Stimulated activated CD4-positive, alpha-beta T cell treated with anti-CD3 and anti-CD28 coated beads, Interleukin-12 subunit alpha, Interleukin-12 subunit beta, amount 100 ng/mL, for 4 hours (primary cell): ENCODE measurements at places on chromosomes 4 and X.

DNA sequence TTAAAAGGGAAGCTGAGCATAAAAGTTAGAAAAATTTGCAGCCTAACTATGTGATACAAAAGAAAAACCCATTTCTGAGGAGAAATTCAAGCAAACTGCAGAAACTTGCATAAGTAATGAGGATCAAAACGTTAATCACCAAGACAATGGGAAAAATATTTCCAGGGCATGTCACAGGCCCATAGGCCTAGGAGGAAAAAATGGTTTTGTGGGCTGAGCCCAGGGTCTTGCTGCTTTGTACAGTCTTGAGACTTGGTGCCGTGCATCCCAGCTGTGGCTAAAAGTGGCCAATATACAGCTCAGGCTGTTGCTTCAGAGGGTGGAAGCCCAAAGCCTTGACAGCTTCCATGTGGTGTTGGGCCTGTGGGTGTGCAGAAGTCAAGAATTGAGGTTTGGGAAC lies 37.7 kb upstream of the ADAMTS3 start:
- DNase-seq, result no peak

DNA sequence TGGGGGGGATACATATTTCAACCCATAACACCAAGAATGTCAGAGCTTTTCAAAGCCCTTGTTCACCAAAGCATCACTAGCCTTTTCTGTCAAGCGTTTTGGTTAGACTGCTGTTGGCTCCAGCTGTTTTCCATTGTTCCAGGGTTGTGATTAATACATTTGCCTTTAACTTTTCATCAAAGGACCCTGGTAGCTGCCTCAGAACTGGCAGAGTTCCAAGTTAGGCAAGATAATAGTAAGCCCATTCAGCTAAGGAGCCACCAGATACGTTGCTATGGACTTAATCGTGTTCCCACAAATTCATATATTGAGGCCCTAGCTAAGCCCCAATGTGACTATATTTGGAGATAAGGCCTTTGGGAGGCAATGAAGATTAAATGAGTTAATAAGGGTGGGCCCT lies 37.1 kb downstream of the ENOPH1 start:
- no peak for DNase-seq

DNA sequence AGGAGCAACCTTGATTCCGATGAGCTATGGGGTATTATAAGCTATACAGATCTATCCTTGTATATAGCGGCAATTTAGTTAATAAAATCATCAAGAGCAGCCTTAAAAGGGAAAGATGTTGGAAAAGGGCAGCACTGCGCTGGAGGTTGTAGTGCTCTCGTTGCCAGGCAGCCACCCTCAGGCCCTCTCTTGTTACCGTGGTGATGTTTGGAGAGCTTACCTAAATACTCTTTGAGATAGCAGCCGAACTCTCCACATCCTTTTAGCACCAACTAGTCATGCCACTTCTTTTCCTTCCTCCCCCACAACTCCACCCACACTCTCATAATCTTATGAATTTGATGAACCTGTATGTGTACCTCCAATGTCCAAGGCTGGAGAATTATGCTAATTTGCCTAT lies 3.8 kb upstream of the RADX start:
- no peak for DNase-seq

GRCh38 chr4:22477136-22477812 lies 38.6 kb downstream of the ADGRA3 start:
- DNase-seq, result no peak

- no peak for DNase-seq
These were observed 5.0 kb downstream of the AWAT2 start for GRCh38 chrX:70044541-70045245.

DNA sequence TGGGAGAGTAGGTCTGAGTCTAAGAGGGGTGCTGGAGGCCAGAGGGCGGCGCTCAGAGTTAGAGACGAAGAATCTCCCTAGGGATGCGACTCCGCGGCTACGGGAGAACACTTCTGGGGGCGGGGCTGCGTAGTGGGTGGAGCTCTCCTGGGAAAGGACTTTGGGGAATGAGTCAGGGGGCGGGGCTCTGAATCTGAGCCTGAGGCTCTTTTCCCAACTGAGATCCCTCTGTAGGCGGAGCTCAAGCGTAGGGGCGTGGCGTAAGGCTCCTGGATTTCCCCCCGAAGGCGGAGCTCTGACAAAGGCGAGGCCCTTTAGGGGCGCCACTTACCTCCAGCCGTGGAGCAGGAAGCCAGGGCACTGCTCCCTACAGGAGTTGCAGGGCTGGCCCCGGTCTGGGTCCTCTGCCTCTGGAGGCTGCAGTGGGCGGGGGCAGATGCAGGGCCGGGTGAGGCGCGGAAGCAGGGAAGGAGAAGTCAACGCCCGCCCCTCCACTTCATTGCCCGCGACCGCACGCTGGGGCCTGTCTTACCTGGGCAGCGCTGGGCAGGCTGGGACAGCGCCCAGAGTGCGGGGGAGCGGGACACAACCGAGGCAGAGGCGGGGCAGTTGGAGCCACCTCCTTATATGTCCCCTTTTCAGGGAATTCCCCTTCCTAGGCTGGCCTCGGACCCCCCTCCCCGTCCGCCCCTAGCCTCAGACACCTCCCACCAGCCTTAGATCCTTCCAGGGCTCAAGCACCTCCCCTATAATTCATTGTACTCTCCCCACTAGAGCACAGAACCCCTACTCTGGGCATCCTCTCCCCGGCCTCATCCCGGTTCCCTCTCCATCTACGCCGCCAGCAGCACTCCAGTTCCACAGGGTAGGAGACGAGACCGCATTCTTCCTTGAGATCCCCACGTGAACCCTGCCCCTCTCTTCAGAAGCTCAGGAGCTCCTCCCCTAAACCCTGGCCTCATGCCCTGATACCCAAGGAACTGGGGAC lies 1.6 kb downstream of the PRICKLE3 start:
- peak; percentile 28 for DNase-seq

DNA sequence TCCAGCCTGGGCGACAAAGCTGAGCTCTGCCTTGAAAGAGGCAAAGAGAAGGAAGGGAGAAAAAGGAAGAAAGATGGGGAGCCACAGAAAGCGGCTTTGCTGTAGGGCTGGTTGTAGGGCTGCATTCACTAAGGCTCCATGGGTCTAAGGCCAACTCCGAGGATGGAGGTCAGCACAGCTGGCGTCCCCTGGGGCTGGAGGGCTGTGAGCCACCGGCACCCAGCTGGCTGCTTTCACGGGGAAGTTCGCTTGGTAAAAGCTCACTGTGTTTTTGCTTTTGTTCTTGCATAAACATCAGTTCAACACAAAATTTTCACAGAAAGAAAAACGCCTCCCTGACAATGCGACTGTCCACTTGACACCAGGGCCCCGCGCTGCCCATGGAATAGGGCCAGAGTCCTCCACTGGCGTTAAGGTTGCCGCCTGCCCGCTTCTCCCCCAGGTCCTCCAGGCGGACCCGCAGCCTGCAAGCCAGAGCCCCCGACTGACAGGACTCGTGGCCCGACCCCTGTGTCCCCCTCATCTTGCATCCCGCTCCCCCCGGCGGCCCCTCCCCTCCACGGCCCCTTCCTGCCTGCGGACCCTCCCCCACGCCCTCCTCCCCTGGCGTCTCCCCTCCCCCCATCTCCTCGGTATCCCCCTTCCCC lies 1.1 kb downstream of the RNF212 start:
- DNase-seq, result no peak

DNA sequence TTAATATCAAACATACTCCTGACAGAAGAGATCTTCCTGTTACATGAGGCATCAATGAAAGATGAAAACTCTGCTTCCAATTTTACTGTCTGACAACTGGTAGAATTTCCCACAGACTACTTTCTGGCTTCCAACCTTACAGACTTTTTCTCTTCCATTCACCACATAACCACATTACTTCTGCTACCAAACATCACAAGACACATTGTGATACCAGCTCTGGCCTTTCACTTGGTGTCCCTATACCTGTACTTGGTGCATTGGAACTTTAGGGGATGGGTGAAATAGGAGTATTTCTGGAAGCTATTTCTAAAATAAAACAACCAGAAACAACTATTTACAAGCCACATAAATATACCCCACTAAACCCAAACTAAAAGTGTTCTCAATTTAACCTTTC lies 20.5 kb downstream of the AMTN start:
- DNase-seq, result no peak

DNA sequence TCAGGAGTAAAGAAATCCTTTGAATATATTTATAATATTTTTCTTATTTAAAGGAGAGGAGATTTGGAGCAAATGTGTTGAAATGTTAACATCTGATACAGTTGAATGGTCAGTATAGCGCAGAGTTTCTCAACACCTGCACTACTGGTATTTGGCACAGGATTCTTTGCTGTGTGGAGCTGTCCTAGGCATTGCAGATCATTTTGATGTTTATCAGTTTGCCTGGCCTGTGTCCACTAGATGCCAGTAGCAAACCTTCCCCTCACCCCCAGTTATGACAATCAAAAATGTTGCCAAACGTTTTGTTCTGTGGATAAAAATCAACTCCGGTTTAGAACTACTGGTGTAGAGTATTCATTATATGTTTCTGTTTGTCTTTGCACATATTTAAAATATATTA lies 765.3 kb upstream of the SLIT2 start:
- no peak for DNase-seq

GRCh38 chr4:86031927-86032326 lies 327.9 kb downstream of the MAPK10 start:
- DNase-seq, result no peak

DNA sequence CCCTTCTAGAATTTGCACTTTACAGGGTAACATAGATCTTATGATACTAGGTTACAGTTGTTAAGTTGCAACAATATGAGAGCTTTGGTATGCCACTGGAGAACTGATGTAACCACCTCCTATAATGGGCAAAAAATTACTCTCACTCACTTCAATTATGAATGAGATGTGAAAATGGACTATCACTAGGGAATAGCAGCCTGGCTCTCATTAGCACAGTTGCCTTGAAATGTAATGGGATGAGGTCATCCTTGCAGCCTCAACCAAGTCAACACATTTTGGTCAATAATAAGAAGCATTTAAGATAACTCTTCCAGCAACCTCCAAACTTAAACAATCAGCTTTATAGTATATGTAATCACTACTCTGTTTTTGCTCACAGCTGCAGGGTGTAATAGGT lies 69.4 kb downstream of the TBC1D9 start:
- no peak for DNase-seq

- DNase-seq, result no peak
These were observed 98.2 kb downstream of the ARHGAP10 start for GRCh38 chr4:147830102-147830463.

- DNase-seq, result no peak
These were observed 47.1 kb downstream of the MTHFD2L start for GRCh38 chr4:74205046-74205445.

DNA sequence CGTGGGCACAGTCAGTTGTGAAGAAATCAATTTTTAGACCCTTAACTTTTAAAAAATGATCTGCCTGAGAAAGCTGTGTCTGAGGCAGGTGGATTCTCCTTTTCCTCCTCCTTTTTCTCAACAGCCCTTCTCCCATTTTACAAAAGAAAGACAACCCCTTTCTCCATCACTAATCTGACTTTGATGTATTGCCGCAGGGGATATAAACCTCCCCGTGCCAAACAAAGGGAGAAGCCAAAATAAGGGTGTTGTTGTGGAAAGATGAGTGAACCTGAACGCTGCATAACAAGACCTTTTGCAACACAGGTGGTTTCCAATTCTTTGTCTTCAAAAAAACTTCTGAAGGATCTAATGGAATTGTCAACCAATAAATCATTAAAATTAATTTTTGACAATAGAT lies 8.4 kb upstream of the FHL1 start:
- DNase-seq, result no peak

DNA sequence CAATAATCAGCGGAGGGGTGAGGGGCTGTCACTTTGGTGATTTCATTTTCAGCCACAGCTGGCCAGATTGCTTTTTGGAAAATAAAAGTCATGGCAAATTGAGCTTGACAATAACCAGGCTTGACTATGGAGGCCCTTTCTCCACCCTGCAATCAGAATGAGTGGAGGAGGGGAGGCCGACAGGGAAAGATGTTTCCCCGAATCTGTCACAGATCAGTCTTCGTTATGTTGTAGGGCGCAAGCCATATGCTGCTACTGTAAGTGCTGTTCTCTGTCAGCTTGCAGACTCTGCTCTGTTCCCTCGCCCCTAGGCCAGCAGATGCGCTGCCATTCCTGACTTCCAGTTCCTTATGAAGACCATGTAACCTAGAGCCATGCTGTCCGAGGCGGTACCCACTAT lies 114.1 kb downstream of the MGST2 start:
- no peak for DNase-seq

- no peak for DNase-seq
These were observed 137.4 kb upstream of the ARSJ start for GRCh38 chr4:114116861-114117260.

- no peak for DNase-seq
These were observed 130.4 kb upstream of the FRMPD4 start for GRCh38 chrX:12007881-12008280.

- DNase-seq, result no peak
These were observed 1.7 kb downstream of the NR0B1 start for GRCh38 chrX:30307466-30307865.

DNA sequence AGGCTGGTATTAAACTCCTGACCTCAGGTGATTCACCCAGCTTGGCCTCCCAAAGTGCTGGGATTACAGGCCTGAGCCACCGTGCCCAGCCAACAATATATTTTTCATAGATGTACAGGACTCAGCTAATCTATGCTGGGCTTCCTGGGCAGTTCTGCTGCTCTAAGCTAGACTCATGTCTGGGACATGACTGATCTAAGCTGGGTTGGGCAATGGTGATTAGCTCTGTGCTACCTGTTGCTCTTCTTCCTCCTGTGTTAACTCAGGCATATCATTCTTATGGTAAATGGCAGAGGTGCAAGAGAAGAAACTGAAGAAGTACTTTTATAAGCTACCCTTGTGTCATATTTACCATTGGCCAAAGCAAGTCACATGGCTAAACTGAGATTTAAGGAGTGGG lies 11.4 kb upstream of the SUPT20HL2 start:
- DNase-seq, result no peak

DNA sequence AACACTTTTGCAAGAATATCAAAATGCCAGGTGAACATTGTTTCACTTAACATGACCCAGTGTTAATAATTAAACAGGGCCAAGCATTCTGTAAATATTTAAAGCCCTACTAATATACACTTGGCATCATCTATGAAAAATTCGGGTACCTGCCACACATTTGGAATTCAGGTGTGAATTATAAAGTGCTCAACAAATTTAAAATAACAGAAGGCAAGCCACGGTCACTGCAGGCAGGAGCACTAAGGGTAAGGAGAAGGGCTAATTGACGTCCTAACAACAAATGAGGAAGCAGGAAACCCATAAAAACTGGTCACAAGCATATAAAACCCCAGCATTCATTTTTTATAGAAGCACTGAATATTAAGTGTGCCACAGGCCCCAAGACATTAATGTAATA lies 43.8 kb upstream of the CPEB2 start:
- DNase-seq, result no peak

DNA sequence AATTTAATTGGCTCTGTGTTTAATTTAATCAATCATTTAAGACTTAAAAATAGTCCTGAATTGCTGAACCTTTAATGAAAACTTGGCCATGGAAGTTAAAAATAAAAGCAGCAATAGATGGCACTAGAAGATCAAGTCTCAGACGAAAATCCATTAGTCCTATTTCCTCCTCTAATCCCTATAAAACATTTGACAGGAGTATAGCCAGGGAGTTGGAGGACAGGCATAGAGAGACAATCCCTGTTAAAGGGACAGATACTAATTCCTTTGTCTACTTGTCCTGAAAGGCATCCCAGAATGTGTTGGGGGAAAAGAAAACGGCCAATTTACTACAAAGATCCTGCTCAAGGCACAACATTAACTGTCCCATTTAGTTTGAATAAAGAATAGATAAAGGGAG lies 276.3 kb upstream of the TACR3 start:
- DNase-seq, result no peak

- no peak for DNase-seq
These were observed 268.9 kb downstream of the C4orf33 start for GRCh38 chr4:129364747-129365452.

GRCh38 chrX:16215660-16216059 lies 48.4 kb downstream of the MAGEB17 start:
- no peak for DNase-seq
